ENCODE measurements at places on chromosomes 1 and 21.
A peak's percentile ranks its signal among the peaks of the same experiment; 100 is the strongest.

DNA sequence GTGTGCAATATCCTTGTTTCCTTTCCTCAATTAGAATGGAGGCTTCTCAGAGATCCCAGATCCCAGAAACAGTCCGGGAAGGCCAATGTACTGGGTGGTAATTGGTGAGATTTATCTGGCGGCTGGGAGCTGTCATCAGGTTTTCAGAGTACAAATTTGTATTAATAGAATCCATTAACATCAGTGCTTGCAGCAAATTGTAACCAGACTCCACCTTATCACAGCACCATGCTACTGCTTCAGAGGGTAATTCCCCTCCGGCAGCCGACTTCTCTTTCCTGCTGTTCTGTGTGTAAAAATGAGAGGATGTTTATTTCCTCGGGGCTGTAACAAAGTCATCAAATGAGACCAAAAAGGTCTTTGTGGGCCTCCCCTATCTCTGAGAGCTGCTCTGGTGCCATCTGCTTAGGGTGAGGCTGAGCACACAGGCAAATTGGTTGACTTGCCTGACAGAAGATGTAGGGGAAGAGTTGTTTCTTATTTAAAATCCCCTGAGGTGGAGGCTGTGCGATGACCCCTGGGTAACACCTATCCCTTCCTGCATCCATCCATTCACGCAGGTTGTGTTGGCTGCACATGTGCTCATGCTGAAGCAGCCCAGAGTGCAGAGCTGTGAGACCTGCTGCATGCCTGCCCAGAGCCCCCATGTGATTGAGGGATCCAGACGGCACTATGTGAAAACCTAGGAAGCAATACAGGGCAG, 19.2 kb downstream of the NFASC start:
- DNase-seq = no peak

GRCh38 chr1:22104865-22105437, 37.9 kb downstream of the WNT4 start:
- DNase-seq = no peak

DNA sequence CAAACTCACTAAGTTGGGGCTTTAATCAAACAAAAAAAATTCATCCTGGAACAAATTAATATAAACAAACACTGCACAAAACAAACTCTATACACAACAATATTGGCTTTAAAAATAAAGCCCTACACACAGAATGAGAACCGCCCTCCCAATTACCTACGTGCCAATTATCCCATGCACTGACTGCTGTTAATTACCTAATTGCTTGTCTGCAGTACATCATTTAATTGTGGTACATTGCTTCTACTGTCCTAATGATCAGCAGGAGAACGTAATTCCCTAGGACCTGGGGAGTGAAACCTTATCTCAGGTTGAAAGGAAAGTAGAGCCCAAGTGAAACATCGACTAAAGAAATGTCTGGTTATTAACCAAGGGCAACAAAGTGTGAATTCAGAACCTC, 364.5 kb downstream of the KCNH1 start:
- no peak for DNase-seq

- no peak for DNase-seq
Observed at GRCh38 chr1:61518670-61519400, 206.1 kb downstream of the TM2D1 start.

- peak; percentile 53 for DNase-seq
Observed at GRCh38 chr1:68495968-68496679, 758 bp downstream of the DEPDC1 start.

DNA sequence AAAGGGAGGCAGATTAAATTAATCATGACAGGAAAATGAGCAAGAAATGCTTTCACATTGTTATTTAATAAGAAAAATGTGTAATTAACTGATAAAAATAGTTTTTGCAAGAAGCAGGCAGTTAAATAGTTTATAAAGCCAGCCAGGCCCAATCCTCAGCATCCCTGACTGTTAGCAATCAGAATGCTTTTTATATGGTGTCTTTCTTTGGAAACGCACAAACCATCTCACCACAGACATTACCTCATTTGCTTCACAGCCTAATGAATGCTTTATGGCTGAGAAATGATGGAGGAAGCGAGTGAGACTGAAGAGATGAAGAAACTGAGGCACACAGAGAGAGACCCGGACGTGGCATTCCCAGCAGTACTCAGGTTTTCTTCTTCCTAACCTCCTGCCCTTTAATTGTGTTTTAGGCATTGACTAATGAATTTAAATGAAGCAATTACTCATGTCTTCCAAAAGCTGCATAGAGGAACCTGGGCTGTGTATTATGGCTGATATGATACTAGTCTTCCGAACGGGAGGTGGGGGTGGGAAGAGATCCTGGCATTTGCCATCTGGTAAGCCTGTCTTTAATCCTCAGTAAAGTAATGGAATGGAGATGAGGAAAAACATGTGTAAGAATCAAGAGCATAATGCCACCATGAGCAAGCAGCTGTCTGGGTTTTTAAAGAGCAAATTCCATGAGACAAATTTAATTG, 116.1 kb upstream of the LMO4 start:
- no peak for DNase-seq

DNA sequence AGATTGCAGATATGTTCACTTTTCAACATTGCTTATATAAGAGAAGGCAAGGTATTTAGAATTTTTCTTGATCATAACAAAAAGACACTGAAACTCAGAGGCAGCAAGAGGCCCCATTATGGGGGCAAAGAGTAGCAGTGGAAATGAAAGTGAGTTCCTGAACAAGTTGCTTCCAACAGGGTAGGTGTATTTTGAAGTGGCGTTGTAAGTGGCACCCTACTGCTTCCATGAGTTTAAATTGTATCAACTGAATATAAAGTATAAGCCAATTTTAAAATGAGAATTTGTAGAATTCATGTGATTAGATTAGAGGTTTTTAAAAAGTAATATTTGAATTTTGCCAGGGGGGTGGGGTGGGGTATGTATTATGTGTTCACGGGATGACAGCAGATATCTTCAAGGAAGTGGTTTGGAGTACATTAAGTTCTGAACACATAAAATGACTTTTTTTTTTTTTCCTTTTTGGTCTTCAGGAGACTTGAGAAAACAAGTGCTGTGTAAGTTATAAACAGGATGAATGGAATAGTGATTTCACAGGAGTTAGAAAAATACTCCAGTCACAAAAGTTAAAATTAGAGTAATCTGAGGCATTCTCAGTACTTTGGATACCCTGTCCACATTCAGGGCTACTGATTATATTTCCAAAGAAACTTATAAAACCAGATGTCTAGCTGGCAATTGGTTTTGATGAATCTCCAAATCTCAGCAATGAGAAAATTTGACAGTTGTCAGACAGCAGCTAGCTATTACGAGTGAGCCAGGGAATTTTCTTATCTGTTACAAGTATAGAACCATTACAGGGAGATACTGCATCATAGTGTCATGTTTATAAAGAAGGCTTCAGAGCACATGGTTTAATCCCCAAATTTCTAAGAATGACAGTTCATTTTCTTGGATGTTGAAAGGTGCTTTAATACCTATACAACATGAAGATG, 182.0 kb downstream of the ST6GALNAC3 start:
- no peak for DNase-seq

DNA sequence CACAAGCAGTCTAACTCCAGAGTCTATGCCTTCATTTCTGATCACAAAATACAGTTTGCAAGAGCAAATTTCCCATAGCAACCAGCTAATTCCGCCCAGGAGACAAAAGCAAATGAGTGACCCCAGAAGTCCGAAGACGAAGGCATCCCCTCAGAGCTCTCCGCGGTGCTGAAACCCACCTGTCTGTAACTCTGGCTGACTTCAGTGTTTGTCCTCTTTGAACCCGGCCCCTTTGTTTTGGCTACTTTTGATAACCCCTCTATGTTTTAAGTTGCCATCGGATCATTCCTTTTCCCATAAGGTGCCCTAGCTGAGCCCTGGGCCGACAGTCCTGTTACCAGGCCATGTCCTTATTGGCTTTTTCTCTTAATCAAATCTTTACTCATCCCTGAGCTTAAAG, 515.8 kb downstream of the PTPRU start:
- no peak for DNase-seq
